RWPE2 (cell line): ENCODE measurements at places on chromosomes 3 and 15.

DNA sequence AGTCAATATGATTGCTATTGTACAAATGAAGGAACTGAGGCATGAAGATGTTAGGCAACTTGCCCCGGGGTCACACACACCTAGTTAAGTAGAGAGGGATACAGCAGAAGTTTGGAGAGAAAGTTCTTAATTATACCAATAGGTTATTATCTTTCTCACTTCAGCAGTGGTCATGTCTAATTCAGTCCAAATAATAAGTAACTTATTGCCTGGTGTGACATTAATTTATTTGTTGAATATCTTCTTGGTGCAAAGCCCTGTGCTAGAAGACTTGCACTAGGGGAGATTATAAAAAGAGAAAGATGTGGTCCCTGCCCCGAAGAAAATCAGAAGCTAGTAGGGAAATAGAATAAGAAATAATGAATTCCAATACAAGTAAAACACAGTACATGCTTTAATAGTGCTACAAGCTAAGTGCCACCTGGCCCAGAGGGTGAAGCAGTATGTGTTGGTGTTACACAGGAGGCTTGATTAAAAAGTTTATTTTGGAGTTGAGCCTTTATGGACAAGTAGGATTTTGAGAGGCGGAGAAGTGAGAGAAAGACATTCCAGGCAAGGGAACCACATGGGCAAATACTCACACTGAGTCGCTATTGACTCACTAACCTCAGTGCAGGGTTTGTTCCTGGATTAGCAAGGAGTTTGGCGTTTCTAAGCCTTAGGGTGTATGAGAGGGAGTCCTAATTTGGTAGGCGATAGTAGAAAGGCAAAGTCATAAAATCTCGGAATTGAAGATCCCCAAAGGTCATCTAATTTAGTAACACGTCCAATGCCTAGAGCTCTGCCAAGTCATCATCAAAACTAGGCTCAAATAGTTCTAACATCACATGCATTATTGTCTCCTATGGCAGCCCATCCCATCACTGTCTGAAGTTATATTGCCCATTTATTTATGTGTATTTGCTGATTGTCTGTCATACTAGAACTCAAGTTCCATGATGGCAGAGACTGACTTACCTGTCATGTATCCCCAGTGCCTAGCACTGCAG lies 19.2 kb upstream of the GSK3B start:
- no peak for DNase-seq

DNA sequence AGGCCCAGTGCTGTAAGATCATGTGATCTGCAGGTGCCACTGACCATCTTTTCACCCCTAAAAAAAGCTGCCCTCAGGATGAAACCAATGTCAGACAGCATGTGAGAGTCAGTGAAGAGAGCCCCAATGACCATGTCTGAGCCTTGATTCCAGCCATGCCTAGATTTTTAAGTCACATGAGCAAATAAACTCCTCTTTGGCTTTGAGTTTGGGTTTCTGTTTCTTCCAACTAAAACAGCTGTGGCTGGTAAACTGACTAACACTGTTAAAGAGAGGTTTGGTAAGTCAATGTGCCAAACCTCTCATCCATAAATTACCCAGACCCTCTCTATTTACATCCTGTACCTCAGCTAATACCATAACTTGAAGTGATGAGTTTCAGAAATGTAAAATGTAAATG lies 8.3 kb downstream of the MYO5A start:
- no peak for DNase-seq

GRCh38 chr3:156509189-156510174 lies 45.4 kb downstream of the SSR3 start:
- no peak for DNase-seq

- DNase-seq, result no peak
Measured at GRCh38 chr3:170095771-170096170, 58.0 kb downstream of the GPR160 start.

- no peak for DNase-seq
Measured at GRCh38 chr15:81126892-81127291, 7.2 kb upstream of the CFAP161 start.

DNA sequence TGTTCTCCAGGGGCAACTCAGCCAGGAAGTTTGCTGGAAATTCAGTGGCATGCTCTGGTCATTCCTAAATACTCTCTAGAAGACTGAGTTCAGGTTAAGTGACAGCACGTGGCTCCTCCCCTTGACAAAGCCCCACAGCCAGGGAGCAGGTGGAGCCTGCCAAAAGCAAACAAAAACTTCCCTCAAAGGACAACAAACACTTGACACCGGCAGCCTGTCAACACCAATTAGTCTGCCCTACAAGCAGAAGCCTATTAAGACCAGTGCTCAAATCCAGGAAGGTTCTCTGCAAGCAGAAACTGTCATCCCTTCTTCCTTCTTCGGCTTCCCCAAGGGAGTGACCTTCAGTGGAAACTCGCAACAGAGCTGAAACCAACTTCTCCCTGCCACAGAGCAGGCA lies 5.0 kb downstream of the MEX3B start:
- DNase-seq, result no peak

GRCh38 chr3:168095611-168096209 lies at the start of gene GOLIM4:
GOLIM4 (minus strand) TSS chr3:168095924; CDS start chr3:168095285, 639 bp downstream.
- peak; percentile 96 for DNase-seq

- no peak for DNase-seq
Measured at GRCh38 chr3:188664795-188665194, 507.0 kb upstream of the TPRG1 start.

DNA sequence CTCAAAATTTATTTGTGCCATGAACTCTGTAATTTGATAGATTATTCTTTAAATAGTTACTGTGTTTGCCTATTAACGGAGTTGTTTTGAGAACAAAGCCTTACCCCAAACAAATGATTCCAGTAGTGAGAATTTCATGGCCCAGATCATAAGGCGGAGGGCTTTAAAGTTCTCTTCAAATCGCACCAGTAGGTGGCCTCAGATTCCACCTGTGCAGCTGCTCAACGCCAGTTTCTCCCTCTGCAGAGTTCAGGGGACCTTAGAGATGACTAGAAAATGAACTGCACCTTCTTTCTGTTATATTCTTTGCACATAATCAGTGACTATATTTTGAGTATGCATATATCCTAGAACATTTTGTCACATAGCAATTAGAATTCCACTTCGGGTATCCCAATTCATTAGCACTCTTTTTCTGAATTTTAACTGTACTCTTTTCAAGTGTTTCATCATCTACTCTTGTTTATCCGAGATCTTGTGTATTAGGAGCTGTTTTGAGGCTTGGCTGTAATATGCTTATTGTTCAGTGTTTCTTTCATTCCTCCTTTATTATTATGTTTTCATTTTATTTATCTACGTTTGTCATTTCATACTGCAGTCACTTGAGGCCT lies 232.6 kb upstream of the CHRM5 start:
- no peak for DNase-seq

DNA sequence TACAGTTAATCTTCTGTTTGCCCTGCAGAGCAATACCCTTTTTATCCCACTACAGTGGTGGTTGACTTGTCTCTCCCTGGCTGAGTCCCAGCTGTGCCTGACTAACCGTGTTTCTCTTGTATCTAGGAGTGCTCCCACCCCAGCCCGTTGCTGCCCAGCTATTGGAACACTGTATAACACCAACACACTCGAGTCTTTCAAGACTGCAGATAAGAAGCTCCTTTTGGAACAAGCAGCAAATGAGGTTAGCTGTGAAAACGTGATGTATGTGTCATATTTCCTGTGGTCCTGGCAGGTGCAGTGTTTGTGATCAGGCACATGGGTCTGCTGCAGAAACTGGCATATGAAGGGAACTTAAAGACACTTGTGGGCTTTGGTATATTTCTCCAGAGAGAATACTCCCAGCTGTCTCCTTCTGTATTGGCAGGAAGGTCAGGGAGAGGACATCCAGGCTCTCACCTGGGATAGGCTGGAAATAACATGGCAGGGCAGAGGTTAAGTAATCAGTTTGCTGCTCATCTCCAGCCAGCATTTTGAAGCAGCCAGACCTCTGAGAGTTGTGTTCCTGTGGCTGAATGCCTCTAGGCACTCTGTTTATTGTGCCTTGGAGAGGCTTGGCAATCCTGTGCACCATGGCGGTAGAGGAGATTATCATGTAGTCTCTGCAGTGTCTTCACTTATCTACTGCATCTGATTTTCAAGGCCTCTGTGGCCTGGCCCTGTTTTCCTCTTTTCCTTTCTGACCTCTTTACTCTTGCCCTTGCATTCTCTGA lies 34.8 kb downstream of the ATG7 start:
- DNase-seq, result no peak

GRCh38 chr3:98367464-98368246 lies 14.0 kb downstream of the OR5K4 start:
- DNase-seq, result no peak

DNA sequence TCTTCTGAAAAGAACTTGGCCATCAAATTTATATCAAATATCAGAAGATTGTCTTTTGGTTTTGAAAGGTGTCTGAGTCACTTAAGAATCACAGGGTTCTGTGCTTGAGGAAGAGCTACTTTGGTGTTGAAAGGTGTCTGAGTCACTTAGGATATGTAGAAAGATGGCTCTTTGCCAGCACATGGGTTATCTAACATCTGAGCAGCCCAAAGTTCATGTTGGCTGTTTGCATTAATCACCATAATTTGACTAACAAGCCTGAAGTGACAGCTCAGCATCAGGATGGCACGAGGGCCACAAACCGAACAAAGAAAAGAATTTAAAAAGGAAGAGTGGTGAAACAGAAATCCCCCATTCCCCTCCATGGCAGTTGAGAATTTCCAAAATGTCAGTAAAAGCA lies 190.5 kb upstream of the CMC1 start:
- no peak for DNase-seq

DNA sequence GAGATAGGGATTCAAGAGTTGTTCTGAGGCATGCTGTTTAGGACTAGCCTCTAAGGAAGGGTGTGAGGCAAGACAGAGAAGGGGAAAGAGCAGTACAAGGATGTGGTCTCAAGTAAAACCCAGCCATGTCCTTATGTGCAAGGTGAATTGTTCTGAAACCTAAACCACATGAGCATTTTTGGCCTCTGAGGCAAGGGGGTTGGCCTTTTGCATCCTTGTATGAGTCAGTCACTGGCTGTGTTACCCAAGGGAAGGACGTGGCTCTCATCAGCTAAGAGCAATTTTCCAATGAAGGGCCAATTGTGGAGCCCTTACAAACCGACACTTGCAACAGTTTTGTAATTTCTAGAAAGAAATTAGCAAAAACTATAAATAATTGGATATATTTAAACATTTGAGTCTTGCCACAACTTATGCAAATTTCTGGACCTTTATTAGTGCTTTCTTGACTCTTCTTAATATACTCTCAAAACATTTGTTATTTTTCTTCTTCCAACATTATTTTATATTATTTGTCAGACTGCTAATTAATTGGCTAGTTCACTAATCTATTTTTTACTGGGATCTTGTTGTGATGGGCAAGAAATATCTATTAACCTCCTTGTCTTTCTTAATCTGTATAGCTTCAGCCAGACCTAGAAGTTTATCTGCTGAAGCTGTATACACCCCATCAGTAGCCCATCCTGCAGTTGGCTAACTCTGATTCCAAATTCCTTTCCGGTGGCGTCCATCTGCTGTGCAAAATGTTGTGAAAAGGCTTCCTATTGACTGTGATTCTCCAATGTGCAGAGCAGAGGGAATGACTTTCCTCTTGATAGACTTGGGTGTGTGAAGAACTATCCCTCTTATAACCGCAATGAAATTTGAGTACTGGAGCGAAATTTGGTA lies 97.7 kb upstream of the P2RY1 start:
- no peak for DNase-seq

- no peak for DNase-seq
Measured at GRCh38 chr3:48655606-48656005, 7.1 kb downstream of the CELSR3 start.

DNA sequence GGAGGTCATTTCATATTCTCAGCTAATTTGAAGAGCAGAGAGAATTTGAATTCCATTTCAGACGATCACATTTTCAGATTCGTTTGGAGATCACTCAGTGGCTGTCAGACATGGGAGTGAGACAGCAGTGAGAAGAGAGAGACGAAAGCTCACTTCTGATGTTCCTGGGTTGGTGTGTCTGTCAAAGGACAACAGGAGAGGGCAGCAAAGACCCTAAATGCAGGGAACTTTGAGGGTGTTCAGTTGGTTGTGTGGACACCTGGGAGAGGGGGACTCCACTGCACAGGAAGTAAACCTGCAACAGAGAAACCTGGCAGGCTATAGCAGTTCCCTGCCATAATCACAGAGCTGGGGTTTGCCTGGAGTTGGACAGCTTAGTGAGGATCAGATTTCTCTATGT lies 675.1 kb downstream of the SQOR start:
- DNase-seq, result no peak

GRCh38 chr3:52983828-52984227 lies 62.0 kb downstream of the SFMBT1 start:
- no peak for DNase-seq

GRCh38 chr3:192986379-192986778 lies 68.7 kb upstream of the MB21D2 start:
- DNase-seq, result no peak

DNA sequence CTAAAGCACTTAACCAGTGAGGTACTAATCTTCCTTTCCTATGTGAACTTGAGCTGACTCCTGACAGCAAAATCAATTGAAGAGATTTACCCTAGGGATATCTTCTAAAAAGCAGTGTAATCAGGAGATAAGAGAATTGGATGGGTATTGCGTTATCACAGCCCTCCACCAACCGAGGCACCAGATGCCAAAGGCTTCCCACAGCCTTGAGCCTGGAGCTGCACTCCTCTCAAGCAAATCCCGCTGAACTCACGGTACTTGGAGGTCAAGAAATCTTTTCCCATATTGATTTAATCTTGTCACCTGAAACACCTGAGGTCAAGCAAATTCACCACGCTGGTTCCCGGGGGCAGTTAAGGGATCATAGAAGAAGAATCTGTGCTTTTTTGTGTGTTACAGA lies 346.8 kb downstream of the TBL1XR1 start:
- no peak for DNase-seq

DNA sequence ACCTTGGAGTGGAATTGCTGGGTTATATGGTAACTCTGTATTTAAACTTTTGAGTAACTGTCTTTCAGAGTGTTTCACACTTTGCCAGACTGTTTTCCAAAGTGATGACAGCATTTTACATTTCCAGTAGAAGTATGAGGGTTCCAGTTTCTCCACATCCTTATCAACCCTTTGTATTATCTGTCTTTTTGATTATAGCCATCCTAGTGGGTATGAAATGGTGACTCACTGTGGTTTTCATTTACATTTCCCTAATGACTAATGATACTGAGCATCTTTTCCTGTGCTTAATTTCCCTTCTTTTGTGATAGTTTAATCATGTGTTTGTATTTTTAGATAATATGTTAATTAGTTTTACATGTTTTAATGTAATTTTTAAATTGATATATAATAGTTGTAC lies 138.1 kb upstream of the DAZL start:
- DNase-seq, result no peak

- DNase-seq, result no peak
Measured at GRCh38 chr3:123782488-123782887, 101.6 kb downstream of the MYLK start.

DNA sequence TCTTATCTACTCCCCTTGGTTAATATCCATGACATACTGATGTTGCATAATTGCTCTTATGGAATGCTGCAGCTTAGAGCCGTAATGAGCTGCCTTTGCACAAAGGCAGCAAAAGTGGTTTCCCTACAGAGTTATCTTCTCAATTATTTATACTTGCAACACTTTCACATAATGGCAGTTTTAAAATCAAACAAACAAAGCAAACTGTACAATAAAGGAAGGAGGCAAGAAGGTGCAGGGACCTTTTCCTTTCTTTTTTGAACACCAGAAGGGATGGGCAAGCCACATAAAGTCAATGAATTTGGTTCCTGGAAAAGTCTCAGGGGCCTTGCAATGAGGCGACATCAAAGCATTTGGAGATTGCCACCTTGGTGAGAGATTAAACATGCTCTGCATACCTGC lies 188.0 kb downstream of the MEIS2 start:
- no peak for DNase-seq
